ENCODE measurements at places on chromosomes 7 and 10.

- no peak for DNase-seq
- no peak overlapping the region for H3K4me3 ChIP-seq
- no peaks in the 10 kb centered on the region for H3K27me3 ChIP-seq
- no peaks in the 10 kb centered on the region for H3K36me3 ChIP-seq
- H3K4me1 ChIP-seq: peaks cover 2% of the 10 kb centered on the region
Measured at GRCh38 chr7:3033136-3033535, 10.5 kb downstream of the CARD11 start.

GRCh38 chr10:58404001-58404400 is 18.8 kb downstream of the TFAM start:
- no peaks in the 10 kb centered on the region for H3K4me1 ChIP-seq
- no peaks in the 10 kb centered on the region for H3K27me3 ChIP-seq
- H3K27ac ChIP-seq: no peak overlapping the region
- no peaks in the 10 kb centered on the region for H3K36me3 ChIP-seq
- DNase-seq: no peak

- DNase-seq: no peak
- no peaks in the 10 kb centered on the region for H3K27me3 ChIP-seq
- H3K4me1 ChIP-seq: no peaks in the 10 kb centered on the region
Measured at GRCh38 chr10:58157076-58157766, 110.5 kb downstream of the IPMK start.

DNA sequence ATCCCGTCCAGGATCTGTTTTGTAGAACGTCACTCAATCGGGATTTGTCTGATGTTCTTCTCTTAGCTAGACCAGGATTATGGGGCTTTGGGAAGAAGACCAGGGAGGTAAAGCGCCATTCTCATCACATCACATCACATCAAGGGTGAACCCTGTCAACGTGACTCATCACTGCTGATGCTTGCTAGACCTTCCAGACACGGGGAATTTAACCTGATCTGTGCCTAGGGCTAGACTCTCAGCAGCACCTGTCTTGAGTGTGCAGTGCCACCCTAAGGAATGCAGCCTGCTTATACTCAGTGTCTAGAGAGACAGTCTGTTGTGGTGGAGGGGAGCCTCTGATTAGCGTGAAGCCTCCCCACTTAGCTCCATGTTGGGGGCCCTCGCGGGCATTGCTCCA is 678.6 kb upstream of the FOXK1 start:
- no peak overlapping the region for H3K4me3 ChIP-seq
- no peaks in the 10 kb centered on the region for H3K27me3 ChIP-seq
- no peak overlapping the region for H3K27ac ChIP-seq
- DNase-seq: no peak
- H3K4me1 ChIP-seq: no peaks in the 10 kb centered on the region

- H3K4me1 ChIP-seq: no peaks in the 10 kb centered on the region
- H3K27me3 ChIP-seq: no peaks in the 10 kb centered on the region
- no peak overlapping the region for H3K27ac ChIP-seq
- no peak for DNase-seq
- H3K36me3 ChIP-seq: no peaks in the 10 kb centered on the region
Measured at GRCh38 chr7:142185801-142186200, 72.1 kb downstream of the PRSS58 start.

- H3K27me3 ChIP-seq: no peaks in the 10 kb centered on the region
- no peaks in the 10 kb centered on the region for H3K4me1 ChIP-seq
- DNase-seq: no peak
- H3K27ac ChIP-seq: no peak overlapping the region
- peaks cover 2% of the 10 kb centered on the region for H3K36me3 ChIP-seq
Measured at GRCh38 chr10:5448333-5449001, 36.1 kb downstream of the NET1 start.

DNA sequence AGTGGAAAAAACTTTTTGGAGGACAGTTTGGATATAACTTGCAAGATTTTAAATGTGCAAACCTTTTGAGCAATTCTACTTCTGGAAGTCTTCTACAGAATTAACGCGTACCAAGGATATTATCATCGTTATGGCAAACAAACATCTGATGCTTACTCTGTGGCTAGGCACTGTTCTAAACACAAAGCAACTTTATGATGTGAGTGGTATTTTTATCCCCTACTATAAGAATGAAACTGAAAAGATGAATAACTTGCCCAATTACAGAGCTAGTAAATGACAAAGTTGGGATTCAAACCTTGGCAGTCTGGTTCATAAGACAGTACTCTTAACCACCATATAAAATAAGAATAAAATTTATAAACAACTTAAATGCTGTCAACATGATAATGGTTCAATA is 15.8 kb downstream of the ASZ1 start:
- H3K4me1 ChIP-seq: no peaks in the 10 kb centered on the region
- H3K27ac ChIP-seq: no peak overlapping the region
- no peaks in the 10 kb centered on the region for H3K36me3 ChIP-seq
- H3K4me3 ChIP-seq: no peak overlapping the region
- no peak for DNase-seq

DNA sequence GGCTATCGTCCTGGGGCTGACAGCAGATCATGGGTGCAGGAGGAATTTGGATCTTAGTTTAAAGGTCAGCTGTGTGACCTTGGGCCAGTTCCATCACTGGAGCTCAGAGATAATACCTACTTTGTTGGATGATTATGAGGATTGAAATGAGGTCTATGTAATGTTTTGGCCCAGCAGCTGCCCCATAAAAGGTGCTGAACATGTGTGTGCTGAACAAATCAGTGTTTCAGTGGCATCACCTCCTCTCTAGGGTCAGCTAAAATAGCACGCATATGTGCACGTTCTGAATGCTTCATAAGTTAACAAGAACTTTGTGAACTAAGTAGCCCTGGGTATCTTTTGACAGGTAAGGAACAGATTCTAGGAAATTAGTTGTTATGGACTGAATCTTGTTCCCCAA is 84.8 kb upstream of the LRRC18 start:
- H3K4me3 ChIP-seq: no peak overlapping the region
- DNase-seq: no peak
- no peaks in the 10 kb centered on the region for H3K27me3 ChIP-seq
- no peak overlapping the region for H3K27ac ChIP-seq
- H3K4me1 ChIP-seq: no peaks in the 10 kb centered on the region

GRCh38 chr10:90642136-90642535 is 215.7 kb downstream of the HTR7 start:
- no peak overlapping the region for H3K4me3 ChIP-seq
- no peaks in the 10 kb centered on the region for H3K36me3 ChIP-seq
- H3K27ac ChIP-seq: no peak overlapping the region

- no peak overlapping the region for H3K27ac ChIP-seq
- no peaks in the 10 kb centered on the region for H3K4me1 ChIP-seq
- DNase-seq: no peak
Measured at GRCh38 chr10:116828116-116828515, 21.2 kb upstream of the ENO4 start.

DNA sequence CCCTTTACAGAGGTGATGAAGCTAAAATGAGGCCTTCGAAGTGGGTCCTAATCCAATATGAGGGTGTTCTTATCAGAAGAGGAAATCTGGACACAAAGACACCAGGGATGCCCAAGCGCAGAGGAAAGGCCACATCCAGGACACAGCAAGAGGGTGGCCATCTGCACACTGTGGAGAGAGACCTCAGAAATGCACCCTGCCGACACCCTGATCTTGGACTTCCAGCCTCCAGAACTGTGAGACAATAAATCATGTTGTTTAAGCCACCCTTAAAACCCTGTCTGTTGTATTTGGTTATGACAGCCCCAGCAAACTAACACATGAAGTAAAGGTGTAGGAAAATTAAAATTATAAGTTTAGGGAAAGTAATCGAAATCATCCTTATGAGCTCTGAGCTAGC is 64.0 kb downstream of the CDC123 start:
- no peaks in the 10 kb centered on the region for H3K27me3 ChIP-seq
- DNase-seq: no peak
- no peaks in the 10 kb centered on the region for H3K4me1 ChIP-seq
- no peak overlapping the region for H3K27ac ChIP-seq

- no peaks in the 10 kb centered on the region for H3K27me3 ChIP-seq
- no peak overlapping the region for H3K27ac ChIP-seq
- H3K4me3 ChIP-seq: no peak overlapping the region
- no peaks in the 10 kb centered on the region for H3K36me3 ChIP-seq
Measured at GRCh38 chr10:119608316-119609155, 11.8 kb upstream of the TIAL1 start.

DNA sequence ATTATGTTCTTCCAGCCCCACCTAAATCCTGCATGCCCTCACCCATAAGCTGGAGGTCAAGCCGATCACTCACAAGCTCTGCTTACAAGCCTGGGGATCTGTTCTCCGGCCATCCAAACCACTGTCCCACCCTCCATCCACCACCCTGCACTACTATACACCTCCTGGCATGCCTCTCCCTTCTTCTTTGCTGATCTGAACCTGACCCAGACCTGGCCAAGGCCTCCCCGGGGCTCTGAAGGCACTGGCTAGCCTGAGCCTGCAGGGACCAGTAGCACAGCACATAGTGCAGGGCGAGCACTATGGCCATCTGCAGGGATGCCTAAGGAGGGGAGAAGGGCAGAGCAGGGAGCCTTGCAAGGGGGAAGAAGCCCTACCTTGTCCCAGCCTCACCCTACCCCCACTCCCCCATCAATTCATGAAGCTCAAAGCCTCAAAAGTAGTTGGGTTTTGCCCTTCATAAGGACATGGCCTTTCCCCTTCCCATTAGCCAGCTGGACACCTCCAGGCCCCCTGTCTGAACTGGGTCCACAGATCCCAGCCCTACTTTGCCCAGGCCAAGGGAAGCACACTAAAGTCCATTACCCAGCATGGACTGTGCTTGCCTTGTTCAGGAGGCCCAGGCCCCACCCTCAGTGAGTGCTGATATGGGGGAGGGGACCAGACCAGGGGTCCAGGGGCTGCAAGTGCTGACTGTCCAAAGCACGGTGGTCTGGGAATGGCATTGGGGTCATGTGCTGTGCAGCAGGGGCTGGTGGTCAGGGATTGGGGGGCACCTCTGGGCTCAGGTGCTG is 29.6 kb downstream of the CHAT start:
- no peak overlapping the region for H3K27ac ChIP-seq
- H3K36me3 ChIP-seq: no peaks in the 10 kb centered on the region
- no peaks in the 10 kb centered on the region for H3K4me1 ChIP-seq
- no peaks in the 10 kb centered on the region for H3K27me3 ChIP-seq

DNA sequence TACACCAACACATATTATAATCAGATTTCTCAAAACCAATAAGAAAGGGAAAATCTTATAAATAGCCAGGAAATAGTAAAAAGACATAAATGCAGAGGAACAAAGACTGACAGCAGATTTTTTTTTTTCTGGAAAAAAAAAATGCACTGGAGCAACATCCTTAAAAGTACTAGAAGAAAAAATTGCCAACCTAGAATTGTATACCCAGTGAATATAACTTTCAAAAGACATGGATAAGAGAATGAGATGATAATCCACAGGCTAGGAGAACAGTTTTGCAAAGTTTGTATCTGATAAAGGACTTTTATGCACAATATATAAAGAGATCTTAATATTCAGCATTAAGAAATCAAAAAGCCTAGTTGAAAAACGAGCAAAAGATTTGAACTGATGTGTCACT is 554.0 kb downstream of the AUTS2 start:
- no peak for DNase-seq
- no peaks in the 10 kb centered on the region for H3K4me1 ChIP-seq
- no peak overlapping the region for H3K27ac ChIP-seq

- H3K36me3 ChIP-seq: no peaks in the 10 kb centered on the region
- H3K27ac ChIP-seq: no peak overlapping the region
- no peaks in the 10 kb centered on the region for H3K27me3 ChIP-seq
- no peaks in the 10 kb centered on the region for H3K4me1 ChIP-seq
Measured at GRCh38 chr10:29702273-29703164, 67.7 kb upstream of the SVIL start.

DNA sequence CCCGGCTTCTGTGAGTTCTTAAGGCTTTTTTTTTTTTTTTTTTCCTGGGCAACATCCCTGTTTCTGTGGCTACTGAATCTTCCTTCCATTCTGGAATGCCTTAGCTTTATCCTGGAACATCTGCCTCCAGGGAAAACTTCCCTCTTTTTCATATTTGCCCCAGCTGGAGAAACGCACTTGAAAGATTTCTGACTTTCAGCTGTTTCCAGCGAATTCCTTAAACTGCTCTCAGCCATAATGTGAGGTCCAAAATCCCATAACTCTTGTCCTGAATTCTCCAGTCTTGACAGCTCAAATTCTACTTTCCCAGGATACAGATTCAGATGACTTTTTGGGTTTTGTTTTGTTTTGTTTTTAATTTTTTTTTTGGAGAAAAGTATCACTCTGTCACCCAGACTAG is 263.6 kb upstream of the AUTS2 start:
- H3K4me3 ChIP-seq: no peak overlapping the region
- H3K4me1 ChIP-seq: no peaks in the 10 kb centered on the region
- H3K27ac ChIP-seq: no peak overlapping the region
- no peaks in the 10 kb centered on the region for H3K36me3 ChIP-seq
- DNase-seq: no peak
- H3K27me3 ChIP-seq: no peaks in the 10 kb centered on the region

DNA sequence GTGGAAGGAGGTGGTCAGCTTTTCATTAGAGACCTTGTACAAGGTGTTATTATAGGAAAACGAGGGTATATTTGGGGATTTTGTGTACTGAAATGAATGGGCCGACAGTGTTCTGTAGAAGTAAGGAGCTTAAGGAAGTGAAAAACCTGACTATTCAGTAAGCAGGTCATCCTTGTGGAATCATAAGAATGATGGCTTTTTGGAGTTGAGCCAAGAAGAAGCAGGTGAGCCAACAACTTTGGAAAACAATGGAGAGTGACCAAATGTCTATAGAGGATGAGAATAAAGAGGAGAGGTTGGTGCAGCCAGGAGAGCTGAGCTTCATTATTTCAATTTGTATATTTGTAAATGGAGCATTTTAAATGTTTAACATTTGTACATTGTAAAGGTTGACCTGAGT is 595.7 kb downstream of the CCSER2 start:
- no peak overlapping the region for H3K4me3 ChIP-seq
- no peaks in the 10 kb centered on the region for H3K36me3 ChIP-seq
- no peak for DNase-seq
- no peaks in the 10 kb centered on the region for H3K4me1 ChIP-seq

GRCh38 chr10:93346108-93346507 is 136.0 kb downstream of the MYOF start:
- no peak overlapping the region for H3K4me3 ChIP-seq
- no peak overlapping the region for H3K27ac ChIP-seq
- no peak for DNase-seq

- H3K4me1 ChIP-seq: no peaks in the 10 kb centered on the region
- no peak overlapping the region for H3K4me3 ChIP-seq
- H3K36me3 ChIP-seq: no peaks in the 10 kb centered on the region
- no peak for DNase-seq
- no peaks in the 10 kb centered on the region for H3K27me3 ChIP-seq
- H3K27ac ChIP-seq: no peak overlapping the region
Measured at GRCh38 chr7:7146837-7147236, 35.5 kb upstream of the C1GALT1 start.

- no peaks in the 10 kb centered on the region for H3K36me3 ChIP-seq
- H3K4me3 ChIP-seq: no peak overlapping the region
- H3K4me1 ChIP-seq: no peaks in the 10 kb centered on the region
- no peak overlapping the region for H3K27ac ChIP-seq
- no peak for DNase-seq
Measured at GRCh38 chr7:122626785-122627184, 72.1 kb downstream of the RNF133 start.

DNA sequence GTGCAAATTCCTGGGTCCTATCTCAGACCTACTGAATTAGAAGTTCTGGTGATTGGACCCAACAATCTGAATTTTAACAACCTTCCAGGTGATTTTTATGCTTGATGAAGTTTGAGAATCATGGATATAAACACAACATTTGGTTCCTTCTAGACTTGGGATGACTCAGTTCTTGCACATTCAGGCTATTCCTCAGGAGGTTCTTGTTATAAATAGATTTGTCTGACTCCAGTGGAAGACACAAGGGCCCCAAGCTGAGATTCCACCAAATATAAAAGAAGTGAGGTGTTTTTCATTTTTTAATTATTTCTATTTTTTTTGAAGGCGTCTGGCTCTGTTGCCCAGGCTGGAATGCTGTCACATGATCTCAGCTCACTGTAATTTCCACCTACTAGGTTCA is 9.4 kb upstream of the TAS2R16 start:
- H3K4me1 ChIP-seq: no peaks in the 10 kb centered on the region
- H3K4me3 ChIP-seq: no peak overlapping the region
- DNase-seq: no peak
- H3K27me3 ChIP-seq: no peaks in the 10 kb centered on the region

Measured in mesendoderm (in vitro differentiated cells).